Activated naive CD4-positive, alpha-beta T cell (primary cell): ENCODE measurements at places on chromosomes 5 and 9.

DNA sequence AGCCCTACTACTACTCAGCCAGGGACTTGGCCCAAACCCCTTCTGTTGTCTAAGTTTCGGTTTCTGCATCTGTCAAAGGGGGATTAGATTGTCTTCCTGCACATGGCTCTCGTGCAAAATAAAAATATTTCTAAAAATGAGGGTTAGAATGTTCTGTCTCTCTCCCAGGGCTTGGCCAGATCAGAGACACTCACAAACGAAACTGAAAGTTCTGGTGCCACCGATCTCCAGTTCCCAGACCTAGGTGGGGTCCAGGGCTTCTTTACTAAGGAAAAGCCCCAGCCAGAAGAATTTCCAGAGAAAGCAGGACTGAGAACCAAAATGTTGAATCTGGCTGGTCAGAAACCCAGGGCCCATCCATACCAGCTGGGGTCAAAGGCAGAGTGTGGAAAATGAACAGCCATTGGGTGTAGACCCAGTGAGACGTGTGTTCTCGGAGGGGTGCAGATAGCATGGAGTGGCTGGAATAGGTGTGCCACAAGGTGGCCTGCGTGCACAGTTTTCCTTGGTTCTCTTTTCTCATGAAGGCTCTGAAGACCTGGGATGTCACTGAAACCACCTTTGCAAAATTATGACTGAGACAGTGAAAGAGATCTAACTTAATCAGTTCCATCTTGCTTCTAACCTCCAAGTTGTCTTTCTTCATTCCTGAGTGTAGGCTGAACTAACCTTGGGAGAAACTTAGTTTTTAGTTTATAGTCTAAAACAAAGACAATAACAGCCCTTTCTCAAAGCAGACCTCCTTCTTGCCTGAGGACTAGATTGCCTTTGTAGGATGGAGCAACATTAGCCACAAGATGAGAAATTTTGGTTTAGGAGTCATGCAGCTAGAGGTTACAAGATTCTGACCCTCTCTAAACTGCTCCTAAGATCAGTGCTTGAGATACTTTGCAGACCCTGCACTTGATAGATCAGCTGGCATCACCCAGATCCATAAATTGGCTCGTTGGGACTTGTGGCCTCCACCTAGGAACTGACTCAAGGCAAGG lies 2.3 kb upstream of the SLC23A1 start:
- DNase-seq: no peak

DNA sequence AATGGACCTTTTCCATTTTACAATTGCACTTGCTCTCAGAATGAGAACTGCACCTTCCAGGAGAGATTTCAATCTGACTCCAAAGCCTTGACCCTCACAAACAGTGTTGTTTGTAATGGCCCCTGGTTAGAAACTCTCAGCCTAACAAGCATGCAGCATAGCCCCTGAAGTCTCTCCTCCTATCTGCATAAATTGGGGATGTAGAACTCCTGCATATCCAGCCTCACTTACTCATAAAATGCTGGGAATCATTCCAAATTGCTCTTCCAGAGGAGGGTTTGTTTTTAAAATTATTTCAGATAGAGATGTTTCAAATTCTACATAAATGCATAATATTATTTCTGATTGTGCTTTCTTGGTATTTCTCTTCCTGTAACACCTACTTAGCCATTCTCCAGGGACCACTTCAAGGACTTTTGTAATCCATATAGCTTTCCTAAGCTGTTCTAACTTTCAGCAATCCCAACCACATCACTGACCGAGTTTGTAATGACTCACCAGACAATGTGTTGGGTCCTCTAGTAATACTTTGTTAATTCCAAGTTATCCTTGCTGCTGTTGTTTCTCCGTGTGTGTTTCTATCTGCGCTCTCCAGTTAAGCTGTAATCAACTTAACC lies 143.8 kb upstream of the CCDC152 start:
- DNase-seq: no peak

- no peak for DNase-seq
Measured at GRCh38 chr5:107653685-107654084, 17.1 kb downstream of the EFNA5 start.

- no peak for DNase-seq
Measured at GRCh38 chr9:137293094-137293481, 9.0 kb downstream of the NRARP start.

DNA sequence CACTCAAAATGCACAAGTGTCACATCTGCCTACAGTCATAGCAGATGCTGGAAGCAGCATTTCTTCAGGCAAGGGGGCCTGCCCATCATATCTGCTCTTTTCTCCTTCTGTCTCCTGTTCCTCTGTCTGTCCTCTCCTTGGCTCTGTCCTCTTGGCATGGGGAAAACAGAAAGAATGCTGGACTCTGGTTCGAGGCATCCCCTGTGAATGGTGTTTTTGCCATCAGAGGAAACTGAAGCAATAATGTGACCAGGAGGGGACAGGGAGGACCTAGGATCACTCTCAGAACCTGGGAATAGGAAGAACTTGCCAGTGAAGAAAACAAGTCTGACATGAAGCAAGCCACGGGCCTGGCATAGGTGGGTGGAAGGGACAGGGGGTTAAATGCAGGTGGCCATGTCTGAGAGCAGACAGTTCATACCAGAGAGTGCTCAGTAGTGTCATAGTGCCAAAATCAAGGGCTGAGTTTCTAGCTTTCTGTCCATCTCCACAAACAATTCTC lies 35.3 kb downstream of the AQP7 start:
- DNase-seq: no peak

DNA sequence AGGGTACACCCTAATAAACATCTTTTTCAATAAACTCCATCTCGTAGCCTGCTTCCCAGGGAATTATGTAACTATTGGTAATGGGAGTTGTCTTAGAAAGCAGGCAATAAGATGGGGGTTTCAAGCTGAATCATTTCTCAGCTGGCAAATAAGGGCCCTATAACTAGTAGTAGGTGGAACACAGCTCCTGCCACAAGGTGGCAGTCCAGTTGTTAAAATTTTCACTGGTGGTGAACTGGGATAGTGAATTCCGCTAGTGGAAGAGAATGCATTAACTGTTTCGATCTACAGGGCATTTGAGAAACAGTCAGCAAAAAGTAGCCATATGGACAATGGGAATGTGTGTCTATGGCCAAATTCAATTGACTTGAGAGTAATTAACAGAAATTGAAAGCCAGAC lies 27.7 kb downstream of the PCDHB15 start:
- DNase-seq: no peak

DNA sequence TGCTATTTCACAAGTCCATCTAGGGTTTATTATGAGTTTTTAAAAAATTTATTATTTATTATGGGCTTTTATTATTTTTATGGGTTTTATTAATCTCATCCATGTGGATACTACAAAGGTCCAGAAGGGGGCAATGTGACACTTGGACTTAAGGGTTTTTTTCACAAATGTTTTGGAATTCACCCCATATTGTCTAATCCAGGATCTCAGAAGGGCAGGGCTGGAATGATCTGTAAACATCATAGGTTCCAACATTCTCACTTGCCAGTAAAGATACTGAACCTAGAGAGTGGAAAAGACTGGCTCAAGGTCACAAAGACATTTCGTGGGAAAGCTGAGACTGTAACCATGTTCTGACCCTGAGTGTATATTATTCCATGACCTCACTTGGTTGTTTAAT lies 35.6 kb downstream of the NIM1K start:
- no peak for DNase-seq

- no peak for DNase-seq
Measured at GRCh38 chr5:56329652-56330051, 96.5 kb upstream of the ANKRD55 start.

DNA sequence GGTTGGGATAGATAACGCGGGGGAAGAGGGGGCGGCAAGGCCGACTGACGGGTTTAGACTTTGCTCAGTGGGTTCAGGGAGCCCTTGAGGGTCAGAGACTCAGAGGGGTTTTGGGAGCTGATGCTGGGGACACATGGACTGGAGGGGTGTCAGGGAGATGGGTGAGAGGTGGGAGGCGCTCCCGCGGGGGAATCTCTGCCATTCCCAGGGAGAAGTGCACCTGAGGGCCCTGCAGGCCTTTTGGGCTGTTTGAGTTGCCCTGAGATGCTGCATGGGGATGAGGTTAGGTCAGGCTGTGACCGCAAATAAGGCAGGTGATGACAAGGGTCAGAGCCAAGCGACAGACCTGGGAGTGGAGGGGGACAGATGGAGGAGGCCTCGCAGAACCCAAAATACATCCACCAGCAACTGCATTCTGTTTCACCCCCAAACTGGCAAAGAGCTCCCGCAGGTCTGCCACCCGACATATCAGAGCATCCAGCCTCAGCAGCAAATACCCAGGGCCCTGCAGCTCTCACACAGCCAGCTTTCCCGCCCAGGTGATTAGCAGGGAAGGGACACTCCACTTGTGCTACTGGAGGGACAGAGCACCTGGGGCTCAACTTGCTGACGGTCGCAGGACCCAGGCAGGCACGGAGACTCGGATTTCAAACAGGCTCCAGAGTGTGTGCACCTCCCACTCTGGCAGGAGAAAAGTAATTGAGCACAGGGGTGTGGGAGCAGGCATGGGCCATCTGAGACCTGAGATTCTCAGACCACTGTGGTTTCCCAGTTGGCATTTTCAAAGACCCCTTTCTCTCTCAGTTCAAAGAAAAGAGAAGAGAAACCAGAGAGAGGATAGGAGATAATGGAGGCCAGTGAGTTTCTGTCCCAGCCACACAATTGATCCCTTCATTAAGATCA lies 26.4 kb downstream of the TMOD1 start:
- DNase-seq: no peak

DNA sequence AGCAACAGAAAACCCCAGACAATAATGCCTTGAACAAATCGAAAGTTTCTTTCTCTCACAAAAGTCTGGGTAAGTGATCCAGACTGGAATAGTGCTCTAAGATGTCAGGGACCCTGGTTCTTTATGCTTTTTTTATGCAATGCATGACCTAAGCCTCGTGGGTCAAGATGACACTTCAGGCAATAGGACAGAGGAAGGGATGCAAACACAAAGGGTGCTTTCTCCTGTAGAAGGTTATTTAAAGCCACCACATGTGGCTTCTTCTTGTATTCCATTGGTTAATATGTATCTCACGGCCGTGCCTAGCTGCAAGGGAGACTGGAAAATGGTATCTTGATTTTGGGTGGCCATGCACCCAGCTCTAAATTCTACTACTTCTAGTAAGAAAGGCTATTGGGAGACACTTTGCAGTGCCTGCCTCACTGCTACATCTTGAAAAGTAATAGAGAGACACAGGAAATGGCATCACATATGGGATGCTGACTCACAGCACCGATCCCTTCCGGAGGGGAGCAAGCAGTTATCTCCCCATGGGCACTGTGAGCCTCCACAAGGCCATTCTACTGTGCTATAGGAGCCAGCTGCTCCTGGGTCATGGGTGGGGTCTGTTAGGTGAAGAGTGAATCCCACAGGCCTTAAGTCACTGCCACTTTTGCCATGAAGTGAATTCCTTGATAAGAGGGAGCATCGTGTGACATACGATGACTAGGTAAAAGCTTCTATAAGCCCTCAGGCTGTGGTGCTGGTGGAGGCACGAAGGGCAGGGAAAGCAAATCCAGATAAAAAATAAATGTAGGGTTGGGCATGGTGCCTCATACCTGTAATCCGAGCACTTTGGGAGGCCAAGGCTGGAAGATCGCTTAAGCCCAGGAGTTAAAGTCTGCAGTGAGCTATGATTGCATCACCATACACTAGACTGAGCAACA lies 32.5 kb upstream of the RAB14 start:
- DNase-seq: no peak

- no peak for DNase-seq
Measured at GRCh38 chr5:90803381-90803780, 244.8 kb downstream of the ADGRV1 start.

DNA sequence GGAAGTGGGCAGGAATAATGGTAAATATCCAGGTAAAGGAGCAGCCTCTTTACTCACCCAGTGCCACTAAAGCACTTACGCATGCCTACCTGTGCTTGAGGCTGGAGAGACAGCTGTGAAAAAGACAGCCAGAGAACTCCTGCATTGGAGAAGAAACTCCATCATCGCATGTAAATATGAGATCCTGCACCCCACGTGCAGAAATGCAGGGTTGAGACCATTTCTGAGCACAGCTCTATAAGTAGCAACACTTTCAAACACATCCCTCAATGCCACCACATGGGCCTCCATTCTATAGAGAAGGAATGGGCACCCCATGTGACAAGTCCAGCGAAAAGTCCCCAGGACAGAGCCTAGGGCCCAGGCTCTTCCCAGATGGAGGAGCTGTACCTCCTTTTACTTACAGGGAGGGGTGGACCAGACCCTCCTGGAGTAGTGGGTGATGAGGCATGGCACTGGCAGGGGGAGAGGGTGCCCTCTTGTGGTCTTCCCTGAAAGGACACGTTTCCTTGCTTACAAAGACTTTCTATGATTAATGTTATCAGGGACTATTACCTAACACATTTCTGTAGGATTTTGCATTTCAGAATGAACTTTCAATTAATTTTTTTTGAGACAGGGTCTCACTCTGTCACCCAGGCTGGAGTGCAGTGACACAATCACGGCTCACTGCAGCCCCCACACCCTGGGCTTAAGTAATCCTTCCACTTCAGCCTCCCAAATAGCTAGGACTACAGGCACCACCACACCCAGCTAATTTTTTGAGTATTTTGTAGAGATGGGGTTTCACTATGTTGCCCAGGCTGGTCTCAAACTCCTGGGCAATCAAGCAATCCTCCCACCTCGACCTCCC lies 55.3 kb upstream of the IL17B start:
- peak; percentile 14 for DNase-seq

GRCh38 chr5:31934156-31934555 lies 240.0 kb downstream of the GOLPH3 start:
- DNase-seq: no peak

GRCh38 chr5:93300309-93300923 lies 280.6 kb downstream of the NR2F1-AS1 start:
- no peak for DNase-seq

DNA sequence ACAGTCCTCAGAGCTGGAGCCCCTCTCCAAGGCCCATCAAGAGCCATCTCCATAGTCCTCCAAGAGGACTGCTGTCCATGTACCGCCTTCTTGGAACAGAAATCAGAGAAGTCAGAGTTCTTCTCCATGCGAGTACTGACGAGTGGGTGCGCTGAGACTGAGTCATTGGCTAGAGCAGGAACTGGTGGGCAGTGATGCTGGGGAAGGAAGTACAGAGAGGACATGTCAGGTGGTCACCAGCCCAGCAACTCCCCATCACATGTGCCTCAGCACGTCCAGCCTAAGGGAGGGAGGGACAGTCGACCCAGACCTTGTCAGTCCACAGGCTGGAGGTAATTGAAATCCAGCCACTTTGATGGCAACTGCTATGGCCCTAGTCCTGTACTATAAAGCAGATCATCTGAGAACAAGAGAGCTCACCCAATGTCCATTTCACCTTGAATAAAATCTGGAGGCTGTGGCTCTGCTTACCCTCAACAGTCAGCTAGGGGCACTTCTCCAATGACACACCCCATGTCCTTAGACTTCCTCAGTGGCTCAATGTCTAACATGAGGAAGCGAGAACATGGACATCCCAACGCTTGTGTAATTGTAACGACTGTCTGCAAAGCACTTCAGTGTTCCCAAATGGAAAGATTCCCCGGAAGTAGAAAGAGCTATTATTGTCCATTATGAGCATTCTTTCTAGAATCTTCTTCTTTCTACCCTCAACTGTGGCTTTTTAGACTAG lies 15.0 kb upstream of the FBP1 start:
- no peak for DNase-seq
